ENCODE measurements at places on chromosomes 6 and 20. TPM values are rescaled to one million over a fixed set of nuclear protein-coding genes. Genes with fewer than 3 reads are reported as not detected.
A peak's percentile ranks its signal among the peaks of the same experiment; 100 is the strongest.

DNA sequence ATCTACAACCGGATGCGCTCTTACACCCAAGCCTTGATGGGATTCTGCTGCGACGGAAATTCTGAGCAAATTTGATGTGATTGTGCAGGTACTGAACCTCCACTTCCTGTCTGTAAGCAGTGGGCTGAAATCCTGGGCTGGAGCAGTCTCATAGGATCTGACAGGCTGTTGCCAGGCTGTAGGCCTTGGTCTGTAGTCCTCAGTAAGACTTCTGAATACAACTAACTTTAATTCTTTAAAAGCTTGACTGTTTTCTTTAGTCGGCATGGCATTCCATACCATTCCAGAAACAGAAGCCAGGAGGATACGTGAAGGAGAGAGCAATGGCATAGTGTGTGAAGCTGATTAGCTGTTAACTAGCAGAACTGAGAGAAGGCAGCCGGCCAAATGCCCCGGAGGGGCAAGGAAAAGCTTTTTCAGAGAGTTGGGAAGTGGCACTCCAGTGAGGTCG, 68.3 kb downstream of the ADTRP start:
- no peak overlapping the region for H3K4me3 ChIP-seq
- no peaks in the 10 kb centered on the region for H3K36me3 ChIP-seq
- peak overlapping the region; percentile 82 for H3K27ac ChIP-seq

GRCh38 chr6:68633972-68634725, 933 bp upstream of the ADGRB3 start:
- no peak for DNase-seq
- peaks cover 55% of the 10 kb centered on the region for H3K27me3 ChIP-seq
- no peaks in the 10 kb centered on the region for H3K4me1 ChIP-seq
- no peaks in the 10 kb centered on the region for H3K36me3 ChIP-seq

- H3K4me1 ChIP-seq: no peaks in the 10 kb centered on the region
- no peak overlapping the region for H3K27ac ChIP-seq
- DNase-seq: no peak
- no peaks in the 10 kb centered on the region for H3K27me3 ChIP-seq
Observed at GRCh38 chr20:40587038-40587437, 102.0 kb downstream of the MAFB start.

The AHI1 gene
- 11.5 TPM for total RNA-seq

The SLC13A3 gene
- total RNA-seq: 1.4 TPM

The DSP gene
- total RNA-seq: 40.7 TPM

Measured in thymus (tissue), 14 donors.